ENCODE measurements at places on chromosomes 2 and 18. TPM values are rescaled to one million over a fixed set of nuclear protein-coding genes. Genes with fewer than 3 reads are reported as not detected.

KCNK3 gene
- total RNA-seq, result not detected

SLC40A1 gene
- total RNA-seq, result 87.6 TPM

- no peak for DNase-seq
These were observed 152.6 kb downstream of the TMEFF2 start for GRCh38 chr2:192042126-192042525.

IL1RN gene
- 13.3 TPM for total RNA-seq

DNA sequence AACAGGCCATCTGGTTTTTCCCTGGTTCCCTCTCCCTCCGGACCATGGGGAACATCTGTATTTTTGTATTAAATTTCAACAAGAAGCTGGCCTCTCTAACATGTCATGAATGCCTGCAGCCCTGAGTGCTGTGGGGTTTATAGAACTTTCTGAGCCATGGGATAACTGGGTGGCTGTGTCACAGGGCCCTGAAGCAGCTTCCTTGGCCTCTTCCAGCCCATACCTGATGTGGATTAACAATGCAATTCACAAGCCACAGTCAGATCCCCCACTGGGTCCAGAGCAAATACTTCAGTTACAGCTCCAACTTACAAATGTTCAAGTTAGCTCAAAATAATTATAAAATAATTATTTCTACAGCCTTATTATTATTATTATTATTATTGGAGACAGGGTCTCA lies 307.8 kb upstream of the CELF4 start:
- no peak for DNase-seq

- no peak for DNase-seq
These were observed 77.7 kb downstream of the GDF7 start for GRCh38 chr2:20744366-20745335.

- DNase-seq, result no peak
These were observed 41.5 kb downstream of the MAP3K19 start for GRCh38 chr2:135005753-135006152.

DNA sequence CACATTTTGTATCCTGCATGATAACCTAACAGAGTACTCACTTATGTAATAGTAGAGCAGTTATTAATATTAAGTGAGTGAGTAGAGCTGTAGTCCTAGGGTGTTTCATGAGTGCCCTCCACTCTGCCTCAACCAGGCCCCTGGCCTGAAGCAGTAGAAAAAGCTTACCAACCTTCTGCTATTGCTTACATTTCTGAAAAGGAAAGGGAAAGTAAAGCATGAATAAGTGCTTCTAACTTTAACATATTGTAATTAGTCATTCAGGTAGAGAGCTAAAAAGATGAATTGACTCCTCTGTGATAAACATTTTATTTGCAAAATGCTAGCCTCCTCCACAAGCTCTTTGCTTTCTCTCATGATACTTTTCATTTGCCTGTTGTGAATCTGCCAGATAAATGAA lies 94.7 kb upstream of the RPE start:
- DNase-seq, result no peak

SKOR2 gene
- total RNA-seq, result not detected

- no peak for DNase-seq
These were observed 671.2 kb downstream of the LRRTM4 start for GRCh38 chr2:76851000-76851399.

GPR45 gene
- not detected for total RNA-seq

DNA sequence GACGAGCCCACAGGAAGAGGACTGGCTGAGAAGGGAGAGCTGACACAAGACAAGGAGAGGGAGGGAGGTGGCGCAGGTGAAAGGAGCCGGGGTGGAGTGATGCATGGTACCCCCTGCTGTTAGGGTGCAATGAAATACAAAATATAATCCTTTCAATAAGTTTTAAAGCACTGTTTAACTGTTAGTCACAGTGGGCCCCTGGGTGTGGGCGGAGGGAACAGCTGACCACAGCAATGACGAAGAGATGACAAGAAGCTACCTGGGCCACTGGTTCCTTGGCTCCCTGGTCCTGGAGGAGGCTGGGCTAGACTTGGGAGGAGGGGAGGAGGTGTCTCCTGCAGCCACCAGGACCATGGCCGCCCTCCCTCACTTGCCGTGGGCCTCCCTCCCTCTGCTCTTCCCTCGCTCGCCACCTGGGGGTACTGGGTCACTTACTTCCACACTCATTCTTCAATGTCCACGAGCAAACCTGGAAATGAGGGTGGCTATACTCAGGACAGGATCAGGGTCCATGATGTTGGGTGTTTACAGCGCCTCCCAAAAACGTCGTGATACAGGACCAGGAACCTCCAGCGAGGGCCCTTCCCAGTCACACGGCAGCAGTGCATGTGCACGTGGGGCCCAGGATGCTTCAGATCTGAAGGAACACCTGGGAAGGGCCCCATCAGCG lies 196.1 kb downstream of the ANKRD30B start:
- no peak for DNase-seq

HOXD4 gene
- total RNA-seq, result not detected

DNA sequence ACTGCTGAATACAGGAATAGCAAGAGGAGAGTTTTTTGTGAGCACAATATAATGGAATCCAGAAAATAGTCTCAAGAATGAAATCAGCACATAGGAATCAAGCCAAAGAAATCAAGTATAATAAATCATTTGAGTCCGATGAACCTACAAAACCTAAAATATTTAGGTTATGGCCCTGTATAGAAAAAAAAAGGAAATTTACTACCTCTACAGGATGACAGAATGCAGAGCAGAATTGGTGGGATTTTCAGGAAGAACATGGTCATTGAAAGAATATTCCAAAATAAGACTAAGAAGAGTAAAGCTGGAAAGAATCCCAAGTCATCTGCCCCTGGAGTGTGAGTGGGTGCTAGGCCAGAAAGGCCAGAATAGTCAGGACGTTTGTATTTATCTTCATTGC lies 1041.2 kb upstream of the CDH2 start:
- DNase-seq, result no peak

CCDC85A gene
- 0.10 TPM for total RNA-seq

DNA sequence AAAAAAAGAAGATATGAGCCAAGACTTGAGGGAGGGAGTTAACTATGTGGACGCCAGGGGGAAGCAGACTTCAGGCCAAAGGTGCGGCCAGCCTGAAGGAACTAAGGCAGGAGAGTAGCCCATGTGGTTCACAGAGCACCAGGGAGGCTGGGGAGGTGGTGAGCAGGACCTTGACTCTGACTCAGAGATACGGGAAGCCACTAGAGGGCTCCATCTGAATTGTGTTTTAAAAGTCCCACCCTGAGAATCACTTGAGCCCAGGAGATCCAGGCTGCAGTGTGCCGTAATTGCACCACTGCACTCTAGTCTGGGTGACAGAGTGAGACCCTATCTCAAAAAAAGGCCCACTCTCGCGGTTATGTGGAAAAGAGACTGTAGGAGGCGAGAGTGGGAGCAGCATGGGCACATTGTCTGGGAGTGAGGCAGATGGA lies 12.3 kb downstream of the CEP192 start:
- peak; percentile 91 for DNase-seq

- DNase-seq, result no peak
These were observed 91.5 kb downstream of the RAD51AP2 start for GRCh38 chr2:17426743-17427142.

FASTKD1 gene
- 6.9 TPM for total RNA-seq

GRCh38 chr18:37537868-37538525 lies 27.6 kb downstream of the CELF4 start:
- DNase-seq, result peak; percentile 40

DNA sequence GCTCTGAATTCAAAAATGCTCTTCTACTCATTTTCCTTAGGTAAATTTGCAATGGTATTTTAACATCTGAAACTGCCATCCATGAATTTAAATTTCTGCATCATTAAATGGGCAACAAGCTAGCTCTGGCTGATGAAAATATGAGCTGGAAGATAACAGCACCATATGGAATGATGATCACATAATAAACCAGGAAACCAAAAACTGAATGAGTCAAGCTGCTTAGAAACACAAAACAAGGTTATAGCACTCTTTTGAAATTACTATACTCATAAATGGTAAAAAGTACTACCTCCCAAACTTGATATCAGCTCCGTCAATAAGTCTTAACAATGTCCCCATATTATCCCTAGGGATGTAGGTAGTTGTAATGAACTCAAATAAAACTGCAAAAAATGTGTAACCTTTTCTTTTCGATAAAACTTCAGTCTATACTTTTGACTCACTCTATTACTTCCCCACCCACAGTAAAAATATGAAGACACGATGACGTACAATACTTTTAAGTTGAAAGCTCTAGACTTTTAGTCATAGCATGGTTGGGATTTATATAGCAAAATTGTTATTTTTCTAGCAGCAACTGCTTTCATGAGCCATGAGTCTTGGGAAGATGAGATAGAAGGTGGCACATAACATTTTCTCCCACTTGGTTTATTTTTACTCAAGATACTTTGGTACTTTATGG lies 396.7 kb downstream of the CDH2 start:
- no peak for DNase-seq
